Daoy (cell line): ENCODE measurements at places on chromosomes 1 and 21.

DNA sequence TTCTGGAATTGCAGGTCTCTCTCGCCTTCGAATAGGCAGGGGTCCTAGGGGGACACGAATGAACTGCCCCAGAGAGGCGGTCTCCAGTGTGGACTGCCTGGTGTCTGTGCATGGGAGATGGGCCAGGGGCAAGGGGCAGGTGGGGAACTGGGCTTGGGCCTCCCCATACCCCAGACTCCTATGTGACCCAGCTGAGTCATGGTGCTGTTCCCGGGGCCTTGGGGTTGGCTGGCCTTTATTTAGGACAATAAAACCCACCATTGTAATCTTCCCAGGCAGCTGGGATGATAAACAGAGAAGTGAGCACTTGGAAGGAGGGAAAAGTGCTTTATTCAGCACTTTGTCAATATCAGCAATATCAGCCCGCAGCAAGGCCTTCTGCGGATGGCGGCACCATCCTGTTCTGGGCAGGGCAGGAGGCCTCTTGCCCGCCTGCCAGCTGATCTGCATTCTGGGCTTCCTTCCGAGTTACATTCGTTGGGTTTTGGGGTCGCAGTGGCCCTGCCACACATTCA lies 209.0 kb upstream of the TMEM51 start:
- DNase-seq: no peak

- DNase-seq: peak; percentile 28
These were observed 59.8 kb downstream of the IL12RB2 start for GRCh38 chr1:67367370-67368045.

DNA sequence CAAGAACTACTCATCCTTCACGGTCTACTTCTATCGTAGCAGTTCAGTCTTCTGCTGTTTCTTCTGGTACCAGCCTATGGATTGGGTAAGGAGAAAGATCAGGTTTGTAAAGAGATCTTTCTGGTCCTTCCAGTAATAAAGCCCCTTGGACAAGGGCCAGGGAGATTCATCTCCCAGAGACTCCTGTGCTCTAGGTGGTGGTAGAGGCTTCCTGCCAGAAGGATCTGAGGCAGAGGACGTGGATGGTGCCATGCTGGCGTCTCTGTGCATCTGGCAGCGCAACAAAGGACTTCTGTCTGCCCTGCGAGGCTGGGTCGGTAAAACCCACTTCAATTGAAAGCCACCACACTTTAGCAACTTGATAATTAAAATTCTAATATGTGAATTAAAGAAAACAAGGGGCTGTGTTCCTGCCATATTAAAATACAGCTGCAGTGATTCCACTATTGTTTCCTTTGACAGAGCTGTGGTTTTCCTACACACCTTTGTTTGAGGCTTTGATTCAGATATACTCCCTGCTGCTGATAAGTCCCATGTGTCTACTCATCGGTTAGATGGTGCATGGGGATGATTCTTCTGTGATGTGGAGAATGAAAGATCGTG lies 73.6 kb downstream of the ROR1 start:
- peak; percentile 46 for DNase-seq

DNA sequence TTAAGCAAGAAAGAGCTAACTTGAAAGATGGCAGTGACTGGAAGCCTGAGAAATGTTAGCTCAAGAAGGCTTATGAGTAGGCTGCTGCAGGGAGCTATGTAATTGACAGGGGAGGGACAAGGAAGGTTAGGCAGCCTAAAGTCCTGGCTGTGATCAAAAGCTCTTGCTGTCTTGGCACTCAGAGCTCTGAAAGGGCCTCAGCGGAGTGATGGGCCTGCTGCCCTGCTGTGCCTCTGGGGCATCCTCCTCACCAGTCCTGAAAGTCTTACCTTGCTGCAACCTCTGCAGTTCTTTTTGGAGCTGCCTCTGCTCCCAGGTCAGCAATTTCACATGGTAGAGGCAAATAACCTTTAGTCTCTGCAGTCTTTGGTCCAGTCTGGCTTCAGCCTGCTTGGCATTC lies 1.8 kb downstream of the CCDC190 start:
- no peak for DNase-seq

DNA sequence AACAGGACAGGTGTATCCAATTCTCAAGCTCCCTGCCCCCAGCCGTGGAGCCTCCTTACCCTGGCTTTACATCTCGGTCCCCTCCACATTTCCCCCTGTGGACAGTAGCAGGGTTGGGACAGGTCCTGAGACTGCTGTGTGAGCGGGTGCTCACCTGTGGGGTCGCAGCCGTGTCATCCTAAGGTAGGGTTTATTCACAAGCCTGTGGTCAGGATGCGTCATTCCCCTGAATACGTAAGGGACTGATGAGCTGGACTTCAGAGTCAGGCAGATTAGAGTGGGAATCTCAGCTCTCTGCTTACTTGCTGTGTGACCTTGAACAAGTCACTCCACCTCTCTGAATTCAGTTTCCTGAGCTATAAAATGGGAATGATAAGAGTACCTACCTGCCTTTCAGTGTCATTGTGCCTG lies 17.7 kb downstream of the ZNF362 start:
- no peak for DNase-seq

DNA sequence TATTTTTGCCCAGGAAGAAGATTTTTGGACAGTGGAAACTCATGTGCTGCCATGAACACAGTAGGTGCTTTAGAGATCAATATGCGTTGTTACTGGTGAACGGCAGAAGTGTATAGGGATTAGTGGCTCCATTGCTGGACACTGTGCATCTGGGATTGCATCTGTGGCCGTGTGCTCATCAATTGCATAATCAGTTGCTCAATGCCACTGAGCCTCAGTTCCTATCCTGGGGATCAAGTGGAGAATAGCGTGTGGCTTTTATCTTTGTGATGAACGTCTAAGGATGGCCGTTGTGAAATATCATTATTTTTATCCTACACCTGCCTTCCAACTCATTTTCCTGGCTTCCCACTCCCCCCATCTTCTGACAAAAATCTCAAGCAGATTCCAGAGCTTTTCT lies 5.4 kb downstream of the TNN start:
- no peak for DNase-seq

DNA sequence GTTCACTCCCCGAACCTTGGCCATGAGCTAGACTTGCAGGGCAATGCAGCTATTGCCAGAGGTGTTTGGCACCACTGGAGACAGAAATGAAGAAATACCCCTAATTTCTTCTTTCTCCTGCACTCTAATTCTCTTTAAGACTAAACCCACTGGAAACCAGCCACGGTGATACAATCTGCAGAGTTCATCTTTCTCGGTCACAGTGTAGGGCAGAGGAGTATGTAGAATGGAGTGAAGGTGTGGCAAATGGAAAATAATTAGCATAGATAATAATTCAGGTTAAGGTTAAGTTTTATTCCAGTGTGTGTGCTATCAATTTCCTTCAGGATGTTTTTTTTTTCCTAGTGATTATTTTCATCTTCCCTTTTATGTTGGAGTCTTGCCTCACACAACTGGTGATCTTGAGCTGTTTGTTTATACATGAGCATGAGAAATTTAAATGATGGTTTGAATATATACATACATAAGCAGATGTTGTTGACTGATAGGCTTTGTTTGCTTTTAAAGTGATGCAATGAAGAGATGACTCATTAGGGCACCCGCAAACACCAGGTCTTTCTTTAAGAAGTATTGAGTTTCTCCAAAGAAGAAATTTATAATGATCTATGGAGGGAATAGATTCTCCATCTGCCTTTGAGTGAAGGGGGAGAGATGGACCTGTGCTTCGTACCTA lies 81.9 kb downstream of the SPATA17 start:
- no peak for DNase-seq

DNA sequence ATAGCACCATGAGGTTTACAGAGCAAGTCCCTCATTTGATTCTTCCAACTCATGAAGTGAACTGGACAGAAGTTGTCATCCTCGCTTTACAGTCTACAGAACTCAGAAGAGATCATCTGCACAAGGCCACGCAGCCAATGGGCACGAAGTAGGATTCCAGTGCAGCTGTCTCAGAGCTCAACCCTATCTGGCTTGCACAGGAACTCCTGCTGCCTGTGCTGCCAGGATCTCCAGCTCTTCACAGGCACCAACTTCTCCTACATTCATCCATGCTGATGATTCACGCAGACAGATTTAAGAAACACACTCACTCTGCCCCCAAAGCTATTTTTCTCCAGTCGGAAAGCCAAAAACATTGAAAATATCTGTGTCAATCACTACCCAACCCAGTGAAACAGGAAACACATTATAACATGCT lies 157.0 kb downstream of the RERE start:
- DNase-seq: peak; percentile 82

DNA sequence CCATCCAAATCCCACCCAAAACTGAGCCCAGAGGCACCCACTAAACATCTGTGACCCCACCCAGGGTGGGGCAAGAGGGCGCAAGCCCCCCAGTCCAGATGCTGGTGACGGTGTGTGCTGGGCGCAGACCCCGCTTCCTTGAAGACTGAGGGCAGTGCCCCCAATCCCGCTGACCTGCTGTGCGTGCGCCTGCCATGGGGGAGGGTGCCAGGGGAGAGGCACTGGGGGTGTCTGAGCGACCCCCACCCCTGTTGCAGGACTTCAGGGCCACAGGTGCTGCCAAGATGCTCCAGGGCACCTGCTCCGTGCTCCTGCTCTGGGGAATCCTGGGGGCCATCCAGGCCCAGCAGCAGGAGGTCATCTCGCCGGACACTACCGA lies 13.3 kb downstream of the COL6A2 start:
- no peak for DNase-seq

DNA sequence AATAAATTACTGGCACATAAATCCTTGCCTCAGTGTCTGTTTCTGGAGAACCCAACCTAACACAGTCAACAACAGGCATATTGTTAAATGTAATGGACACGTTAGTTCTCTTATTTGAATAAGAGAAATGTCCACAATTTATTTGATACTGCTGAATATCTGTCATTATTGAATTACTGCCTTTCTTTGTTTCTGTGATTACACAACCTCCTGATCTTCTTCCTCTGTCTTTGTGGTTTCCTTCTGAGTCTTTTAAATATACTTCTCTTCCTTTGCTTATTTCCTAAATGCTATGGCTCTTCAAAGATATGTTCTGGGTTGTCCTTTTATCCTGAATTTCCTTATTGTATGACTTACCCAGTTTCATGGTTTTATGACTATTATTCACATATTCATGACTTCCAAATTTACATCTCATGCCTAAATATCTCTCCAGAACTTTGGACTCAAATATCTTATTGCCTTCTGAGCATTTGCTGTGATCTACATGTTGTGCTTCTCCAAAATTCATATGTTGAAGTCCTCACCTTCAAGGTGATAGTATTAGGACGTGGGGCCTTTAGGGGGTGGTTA lies 39.9 kb downstream of the MSH4 start:
- DNase-seq: no peak

DNA sequence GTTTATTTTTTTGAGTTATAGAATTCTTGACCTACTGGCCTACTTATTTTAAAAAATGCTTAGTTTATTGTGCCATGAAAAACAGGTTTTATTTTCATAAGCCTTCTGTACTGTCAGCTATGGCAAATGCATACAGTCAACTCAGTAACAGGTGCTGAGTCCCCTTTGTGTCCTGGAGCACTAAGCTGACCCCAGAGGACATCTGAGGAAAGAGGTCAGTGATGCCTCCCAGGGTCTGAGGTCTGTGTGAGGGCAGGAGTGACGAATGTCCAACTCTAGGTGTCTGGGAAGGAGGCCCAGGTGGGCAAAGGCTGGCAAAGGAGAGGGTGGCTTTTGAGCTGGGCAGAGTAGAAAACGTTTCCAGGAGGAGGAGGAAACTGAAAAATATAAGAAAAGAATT lies 7.8 kb upstream of the TMEM201 start:
- no peak for DNase-seq

DNA sequence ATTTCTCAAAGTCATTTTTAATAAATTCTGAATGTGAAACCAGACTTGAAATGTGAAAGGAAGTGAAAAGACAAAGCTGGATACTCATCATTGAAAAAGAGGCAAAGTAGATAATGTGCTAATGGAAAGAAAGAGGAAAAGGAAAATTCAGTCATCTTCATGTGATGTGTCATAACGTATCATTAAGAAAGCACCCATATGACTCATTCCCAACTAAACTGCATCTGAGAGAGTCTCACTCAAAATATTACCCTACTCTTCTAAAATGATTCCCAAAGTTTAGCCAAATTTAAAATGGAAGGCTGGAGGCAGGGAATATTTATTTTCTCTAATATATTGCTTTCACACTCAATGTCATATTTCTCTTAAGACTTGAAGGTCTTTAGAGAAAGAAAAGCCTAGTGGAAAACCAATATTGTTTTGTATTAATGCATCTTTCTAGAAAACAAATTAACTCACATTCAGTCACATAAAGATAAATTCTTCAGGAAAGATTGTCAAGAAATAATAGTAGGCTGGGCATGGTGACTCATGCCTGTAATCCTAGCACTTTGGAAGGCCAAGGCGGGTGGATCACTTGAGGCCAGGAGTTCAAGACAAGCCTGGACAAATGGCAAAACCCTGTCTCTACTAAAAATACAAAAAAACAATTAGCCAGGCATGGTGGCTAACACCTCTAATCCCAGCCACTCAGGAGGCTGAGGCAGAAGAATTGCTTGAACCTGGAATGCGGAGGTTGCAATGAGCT lies 129.9 kb downstream of the SLC30A10 start:
- DNase-seq: peak; percentile 46

DNA sequence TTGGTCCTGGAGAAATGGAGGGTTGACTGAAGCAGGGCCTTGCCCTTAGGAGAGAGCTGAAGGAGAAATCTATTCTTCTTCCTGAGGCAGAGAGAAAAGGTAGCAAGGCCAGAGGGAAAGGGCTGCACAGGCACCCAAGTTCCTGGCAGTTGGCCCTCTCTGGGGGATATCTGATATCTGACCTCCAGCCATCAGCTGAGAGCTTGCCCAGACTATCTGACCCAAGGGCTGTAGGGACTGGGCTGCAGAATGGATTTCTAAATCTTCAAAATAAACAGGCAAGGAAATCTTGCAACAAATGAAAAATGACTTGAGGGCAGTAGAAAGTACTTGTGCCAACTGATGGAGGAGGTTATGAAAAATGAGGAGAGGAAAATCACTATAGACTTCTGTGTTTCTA lies 498 bp upstream of the CLCA2 start:
- no peak for DNase-seq

DNA sequence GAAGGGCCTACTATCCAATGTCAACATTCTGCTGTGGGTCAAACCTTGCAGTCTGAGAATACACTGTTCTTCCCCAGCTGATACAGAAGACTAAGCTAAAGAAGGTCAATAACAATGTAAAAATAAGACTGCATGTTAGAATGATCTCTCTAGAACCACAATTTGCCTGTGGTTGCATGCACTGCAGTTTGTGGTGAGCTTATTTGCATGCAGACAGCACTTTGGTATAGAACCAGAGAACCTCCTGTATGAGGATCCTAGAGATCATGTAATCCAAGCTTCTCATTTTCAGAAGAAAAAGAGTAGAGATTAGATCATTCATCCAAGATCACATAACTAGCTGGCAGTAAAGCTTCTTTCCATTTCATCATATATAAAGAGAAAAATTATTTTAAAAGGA lies 15.8 kb downstream of the SYNJ1 start:
- DNase-seq: no peak
